NCI-H1694 (cell line): ENCODE measurements at places on chromosomes 1 and 21.
A peak's percentile ranks its signal among the peaks of the same experiment; 100 is the strongest.

DNA sequence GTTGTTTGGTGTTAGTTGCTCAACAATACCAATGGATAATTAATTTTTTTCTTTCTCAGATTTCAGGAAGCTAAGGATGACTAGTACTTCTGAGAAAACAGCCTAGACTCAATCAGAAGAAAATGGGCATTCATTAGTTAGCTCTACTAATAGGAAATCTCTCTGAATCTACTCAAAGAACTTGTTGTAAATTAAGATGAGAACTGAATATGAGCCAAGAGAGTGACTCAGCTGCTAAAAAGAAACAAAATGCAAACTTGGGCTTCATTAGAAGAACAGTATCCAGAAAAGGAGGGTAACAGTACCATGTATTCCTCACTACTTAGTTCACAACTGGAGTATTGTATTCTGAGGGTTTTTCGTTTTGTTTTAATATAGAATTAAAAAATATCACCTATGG lies 12.5 kb downstream of the FOXJ3 start:
- DNase-seq = no peak

DNA sequence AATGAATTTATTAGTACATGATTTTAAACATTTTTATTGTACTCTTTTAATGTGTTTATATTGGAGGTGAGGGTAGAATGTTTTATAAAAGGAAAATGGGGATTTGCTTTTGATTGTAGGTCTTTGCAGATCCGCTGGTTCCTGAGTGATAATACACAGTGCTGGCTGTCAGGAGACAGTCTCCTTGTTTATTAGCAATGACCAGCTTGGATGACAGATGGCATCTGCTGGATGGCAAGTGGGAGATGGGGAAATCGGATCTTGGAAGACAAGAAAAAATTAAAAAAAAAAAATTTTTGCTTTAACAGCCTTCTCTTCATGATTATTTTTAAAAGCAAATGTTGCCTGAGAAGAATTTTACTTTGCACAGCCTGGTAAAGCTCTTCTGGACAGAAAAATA lies 4.4 kb upstream of the PHTF1 start:
- DNase-seq = peak; percentile 95

GRCh38 chr1:232305050-232305449 lies 324.9 kb downstream of the SIPA1L2 start:
- DNase-seq = no peak

DNA sequence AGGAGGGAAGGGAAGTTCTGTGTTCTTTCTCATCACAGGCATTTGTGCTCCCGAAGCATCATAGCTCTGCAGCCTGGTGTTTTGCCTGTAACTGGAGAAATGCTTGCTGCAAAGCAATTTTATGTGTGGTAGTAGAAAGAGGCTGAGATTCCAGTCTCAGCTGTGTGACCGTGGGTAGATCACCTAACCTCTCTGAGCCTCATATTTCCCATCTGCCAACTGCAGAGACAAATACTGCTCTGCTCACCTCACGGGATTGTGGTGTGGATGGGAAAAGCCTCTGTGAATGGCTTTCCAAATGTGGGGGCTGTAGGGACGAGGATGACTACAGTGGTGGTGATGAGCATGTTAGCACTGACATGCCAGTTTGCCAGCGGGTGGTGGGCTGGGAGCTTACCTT lies 84.0 kb downstream of the MDM4 start:
- DNase-seq = no peak

GRCh38 chr1:44847845-44848244 lies 4.8 kb upstream of the PTCH2 start:
- no peak for DNase-seq

DNA sequence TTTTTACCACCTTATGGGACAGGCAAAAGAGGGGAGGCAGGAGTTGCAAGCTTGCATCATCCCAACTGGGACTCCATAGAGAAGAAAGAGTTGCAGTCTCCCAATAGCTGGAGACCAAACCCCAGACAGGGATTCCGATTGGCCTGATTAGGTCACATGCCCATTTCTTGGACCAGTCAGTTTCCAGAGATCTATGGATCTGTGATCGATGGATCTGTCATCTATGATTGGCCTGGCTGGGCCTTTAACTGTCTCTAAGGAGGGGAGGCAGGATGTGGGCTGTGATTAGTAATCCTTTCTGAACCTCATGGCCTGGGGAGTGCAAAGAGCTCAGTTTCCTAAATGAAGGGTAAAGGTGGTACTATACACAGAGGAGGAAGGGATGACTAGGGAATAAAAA lies 252.1 kb downstream of the MATN1 start:
- no peak for DNase-seq

- no peak for DNase-seq
These were observed 63.9 kb downstream of the CSMD2 start for GRCh38 chr1:34101151-34101550.

DNA sequence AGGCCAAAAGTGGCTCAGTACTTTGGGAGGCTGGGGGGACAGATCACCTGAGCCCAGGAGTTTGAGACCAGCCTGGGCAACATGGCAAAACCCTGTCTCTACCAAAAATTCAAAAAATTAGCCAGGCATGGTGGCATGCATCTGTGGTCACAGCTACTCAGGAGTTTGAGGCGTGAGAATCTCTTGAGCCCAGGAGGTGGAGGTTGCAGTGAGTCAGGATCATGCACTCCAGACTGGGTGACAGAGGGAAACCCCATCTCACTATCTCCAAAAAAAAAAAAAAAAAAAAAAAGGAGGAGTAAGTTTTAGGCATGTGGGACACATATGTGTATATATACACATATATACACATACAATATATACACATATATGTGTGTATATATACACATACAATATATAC lies 165.3 kb upstream of the DPYD start:
- no peak for DNase-seq
